Fibroblast of pulmonary artery (primary cell): ENCODE measurements at places on chromosomes 16 and 17.

- DNase-seq = no peak
Observed at GRCh38 chr17:34822007-34822739, 139.1 kb downstream of the CCT6B start.

DNA sequence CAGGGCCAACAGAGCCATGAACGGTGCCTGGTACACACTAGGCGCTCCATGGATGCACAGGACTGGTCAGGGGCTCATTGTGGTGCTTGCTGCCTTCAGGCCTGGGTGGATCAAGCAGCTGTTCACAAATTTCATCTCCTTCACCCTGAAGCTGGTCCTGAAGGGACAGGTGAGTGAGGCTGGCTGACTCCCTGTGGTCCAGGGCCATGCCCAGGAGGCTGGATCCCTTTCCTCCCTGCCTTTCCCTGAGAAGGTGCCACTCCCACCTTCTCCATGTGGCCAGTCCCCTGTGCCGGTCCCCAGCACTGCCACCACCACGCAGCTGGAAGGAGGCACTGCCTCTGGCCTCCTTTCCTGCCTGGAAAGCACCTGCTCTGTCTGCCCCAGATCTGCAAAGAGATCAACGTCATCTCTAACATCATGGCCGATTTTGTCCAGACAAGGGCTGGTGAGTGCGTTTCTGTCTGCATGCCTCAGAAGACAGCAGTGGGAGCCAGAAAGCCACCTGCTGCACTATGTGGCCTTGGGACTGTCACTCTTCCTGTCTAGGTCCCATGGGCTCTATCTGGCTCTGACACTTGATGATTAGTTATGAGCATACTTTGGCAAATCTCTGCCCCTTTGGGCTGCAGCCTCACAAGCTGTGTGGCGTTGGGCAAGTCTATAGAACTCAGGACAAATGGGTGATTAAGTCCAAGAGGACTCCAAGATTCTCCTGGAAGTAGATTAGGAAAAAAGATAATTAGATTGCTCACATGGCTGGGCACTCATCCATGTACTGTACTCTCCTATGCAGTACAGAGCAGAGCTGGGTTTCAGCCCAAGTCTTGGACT, 9.4 kb downstream of the CETP start:
- DNase-seq = no peak

DNA sequence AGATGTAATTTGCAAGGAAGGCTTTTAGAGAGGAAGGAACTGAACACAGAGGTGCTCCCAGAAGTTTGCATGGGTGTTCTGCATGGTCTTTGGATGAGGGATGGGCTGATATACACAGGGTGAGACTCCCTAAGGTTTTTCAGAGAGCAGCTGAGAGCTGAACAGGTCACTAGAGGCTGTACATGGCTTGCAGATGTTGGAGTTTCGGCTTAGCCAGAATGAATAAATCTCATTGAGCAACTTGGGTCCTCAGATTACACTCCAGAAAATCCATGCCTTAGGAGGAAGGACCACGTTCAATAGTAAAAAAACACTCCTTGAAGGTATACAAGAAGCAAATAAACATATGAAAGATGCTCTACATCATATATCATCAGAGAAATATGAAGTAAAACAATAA, 7.5 kb upstream of the ITGB3 start:
- DNase-seq = no peak

DNA sequence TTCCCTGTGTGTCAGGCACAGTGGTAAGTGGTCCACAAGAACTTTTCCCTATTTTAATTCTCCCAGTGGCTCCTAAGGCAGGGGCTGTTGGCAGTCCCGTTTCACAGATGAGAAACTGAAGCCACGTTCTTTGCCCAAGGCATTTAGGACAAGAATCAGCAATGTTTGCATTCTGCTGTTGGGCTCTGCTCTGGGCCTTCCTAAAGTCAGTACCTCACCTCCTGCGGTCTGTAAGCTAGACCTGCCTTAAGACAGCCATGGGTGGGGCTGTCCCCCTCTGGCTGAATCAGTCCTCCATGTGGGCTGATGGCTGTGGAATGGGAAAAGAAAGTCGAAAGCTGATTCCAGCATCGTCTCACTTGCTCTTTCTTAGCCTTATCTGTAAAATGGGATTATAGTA, 304.8 kb downstream of the MAF start:
- DNase-seq = no peak

DNA sequence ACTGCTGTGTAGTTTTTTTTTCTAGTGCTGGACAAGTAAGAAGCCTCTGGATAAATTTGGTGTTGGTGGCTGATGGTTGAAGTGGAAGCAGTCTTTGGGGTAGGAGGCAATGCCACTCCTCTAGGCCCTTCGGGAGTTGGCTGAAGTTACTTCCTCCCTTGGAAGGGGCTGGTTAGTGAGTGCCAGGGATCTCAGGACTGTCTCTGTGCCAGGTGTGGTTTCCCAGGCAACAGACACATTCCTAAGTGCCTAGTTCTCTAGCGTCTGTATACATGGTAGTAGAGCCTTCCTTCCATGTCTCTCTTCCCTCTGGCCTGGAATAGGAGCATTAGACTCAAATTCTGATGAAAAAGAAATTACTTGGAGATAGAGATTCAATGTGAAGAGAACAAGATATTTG, 15.3 kb downstream of the TMEM98 start:
- DNase-seq = peak; percentile 39

- DNase-seq = no peak
Observed at GRCh38 chr17:67137860-67138259, 93.5 kb downstream of the CACNG1 start.

DNA sequence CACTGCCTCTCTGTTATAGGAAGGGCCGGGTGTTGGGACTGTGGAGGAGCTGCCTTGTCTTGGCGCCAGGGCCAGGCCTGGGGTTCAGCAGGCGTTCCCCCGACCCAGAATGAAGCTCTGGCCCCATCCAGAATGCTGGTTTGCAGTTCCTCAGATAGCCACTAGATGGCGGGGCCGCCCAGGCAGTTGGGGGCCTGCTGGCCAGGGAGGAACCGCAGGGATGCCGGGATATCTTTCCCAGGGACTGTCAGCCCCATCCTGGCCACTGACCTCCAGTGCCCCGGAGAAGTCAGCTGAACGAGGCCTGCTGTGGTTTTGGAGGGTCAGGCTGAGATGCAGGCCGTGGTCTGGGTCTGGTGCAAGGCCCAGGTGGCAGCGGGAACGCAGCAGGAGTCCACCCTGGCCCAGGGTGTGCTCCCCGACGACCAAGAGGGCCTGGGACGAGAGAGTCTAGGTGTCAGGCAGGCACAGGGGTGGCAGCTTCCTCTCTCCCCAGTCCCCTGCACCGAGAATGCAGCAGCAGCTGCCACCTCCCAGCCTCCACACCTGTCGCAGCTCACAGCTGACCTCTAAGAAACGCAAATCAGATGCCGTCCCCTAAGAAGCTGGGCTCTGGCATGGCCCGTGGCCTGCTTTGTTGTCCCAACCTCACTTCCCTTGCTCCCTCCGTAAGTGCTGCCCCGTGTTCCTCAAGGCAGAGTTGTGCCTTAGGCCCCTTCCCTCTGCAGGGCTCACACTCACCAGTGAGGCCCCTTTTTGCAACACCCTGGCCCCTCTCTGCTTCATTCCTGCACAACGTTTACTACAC, 51.2 kb downstream of the RMI2 start:
- DNase-seq = peak; percentile 60

GRCh38 chr16:81994485-81994884, 16.8 kb downstream of the SDR42E1 start:
- DNase-seq = no peak

DNA sequence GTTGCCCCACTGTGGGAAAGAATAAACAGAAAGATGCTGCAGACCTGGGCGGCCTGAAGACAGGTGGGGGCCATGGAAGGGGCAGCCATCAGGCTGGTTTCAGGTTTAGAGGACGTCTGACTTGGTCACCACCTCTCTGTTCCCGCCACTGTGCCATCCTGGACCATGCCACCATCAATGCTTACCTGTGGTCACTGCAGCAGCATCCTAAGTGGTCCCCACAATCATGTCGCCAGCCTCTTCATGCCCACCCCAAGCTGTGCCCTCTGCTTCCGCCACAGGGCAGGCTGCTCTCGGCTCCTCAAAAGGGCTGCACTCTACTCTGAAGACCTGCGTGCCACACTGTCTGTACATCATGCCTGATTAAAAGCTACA, 10.4 kb downstream of the SMIM5 start:
- no peak for DNase-seq

DNA sequence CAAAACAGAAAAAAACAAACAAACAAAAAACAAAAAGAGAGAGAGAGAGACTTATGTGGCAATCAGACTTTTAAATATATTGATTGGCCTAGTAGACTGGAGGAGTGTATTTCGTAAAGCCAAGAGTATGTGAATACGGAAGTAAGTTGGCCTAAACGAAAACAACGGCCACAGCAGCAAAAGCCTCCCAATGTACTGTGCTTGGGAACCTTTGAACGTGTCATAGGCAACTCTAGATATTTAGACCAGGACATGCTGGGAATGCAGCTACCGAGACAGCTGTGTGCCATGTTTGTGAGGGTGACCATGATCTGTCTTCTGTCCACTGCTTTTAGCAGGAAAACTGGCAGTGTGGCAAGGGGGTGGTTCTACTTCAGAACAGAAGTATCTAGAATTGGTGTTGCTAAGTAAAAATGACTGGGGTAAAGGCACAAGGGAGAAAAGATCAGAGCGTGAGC, 7.4 kb downstream of the MAF start:
- DNase-seq = no peak
